ENCODE measurements at places on chromosomes 16 and 17.

DNA sequence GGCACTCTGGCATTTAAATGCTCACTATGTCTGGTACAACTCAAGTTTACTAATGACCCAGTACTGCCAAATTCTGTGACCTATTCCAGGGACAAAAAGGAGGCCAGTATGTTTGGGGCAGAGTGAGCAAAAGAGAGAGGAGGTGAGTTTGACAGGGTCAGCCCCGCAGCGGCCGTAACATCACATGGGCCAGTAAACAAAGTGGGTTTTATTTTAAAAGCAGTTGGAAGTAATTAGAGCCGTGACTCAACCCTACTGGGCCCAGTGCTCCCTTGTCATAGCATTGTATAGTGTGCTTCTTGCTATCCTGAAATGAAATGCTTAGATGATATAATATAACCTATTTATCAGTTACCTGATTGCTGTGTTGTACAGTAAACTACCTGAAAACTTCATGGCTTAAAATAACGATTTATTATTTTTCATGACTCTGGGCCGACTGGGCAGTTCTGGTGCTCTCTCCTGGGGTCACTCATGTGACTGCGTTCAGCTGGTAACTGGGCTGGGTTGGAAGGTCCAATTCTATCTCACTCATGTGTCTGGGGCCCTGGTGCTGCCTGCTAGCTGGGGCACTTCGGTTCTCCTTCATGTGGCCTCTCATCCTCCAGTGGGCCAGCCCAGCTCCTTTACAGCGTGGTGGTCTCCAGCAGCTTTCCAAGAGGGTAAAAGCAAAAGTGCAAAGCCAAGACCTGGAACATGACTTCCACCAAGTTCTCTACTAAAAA is 27.4 kb downstream of the IQCK start:
- no peak for DNase-seq

DNA sequence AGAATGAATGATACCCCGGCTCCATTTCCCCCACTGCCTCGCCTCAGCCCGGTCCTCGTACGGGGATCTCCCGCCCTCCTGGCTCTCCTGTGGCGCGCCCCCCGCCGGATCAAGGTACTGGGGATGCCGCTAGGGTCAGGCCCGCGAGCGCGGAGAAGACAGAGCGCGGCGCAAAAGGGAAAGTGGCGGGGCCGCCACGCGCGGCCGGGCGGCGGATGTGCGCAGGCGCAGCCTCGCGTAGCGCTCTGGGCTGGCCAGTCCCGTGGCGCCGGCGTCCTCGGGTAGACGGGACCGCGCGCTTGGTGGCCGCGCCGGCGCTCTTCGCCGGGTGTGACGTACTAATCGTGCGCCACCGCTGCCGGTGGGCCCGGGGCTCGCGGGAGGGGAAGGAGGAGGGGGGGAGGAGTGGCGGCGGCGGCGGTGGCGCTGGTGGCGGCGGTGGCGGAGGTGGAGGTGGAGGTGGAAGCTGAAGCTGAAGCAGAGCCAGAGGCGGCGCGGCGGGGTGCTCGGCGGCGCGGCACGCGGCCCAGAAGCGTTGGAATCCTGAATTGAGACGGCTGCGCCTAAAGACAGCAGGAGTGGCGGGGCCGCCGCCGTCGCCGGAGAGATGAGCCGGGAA is at the start of gene SENP3:
SENP3 (plus strand) TSS at position 331 of the 619 bp plus-strand sequence. CDS start 1,158 bp downstream, outside the sequence.
- DNase-seq, result peak; percentile 88

- DNase-seq, result peak; percentile 34
Measured at GRCh38 chr17:61139219-61139618, 260.4 kb upstream of the TBX2 start.

DNA sequence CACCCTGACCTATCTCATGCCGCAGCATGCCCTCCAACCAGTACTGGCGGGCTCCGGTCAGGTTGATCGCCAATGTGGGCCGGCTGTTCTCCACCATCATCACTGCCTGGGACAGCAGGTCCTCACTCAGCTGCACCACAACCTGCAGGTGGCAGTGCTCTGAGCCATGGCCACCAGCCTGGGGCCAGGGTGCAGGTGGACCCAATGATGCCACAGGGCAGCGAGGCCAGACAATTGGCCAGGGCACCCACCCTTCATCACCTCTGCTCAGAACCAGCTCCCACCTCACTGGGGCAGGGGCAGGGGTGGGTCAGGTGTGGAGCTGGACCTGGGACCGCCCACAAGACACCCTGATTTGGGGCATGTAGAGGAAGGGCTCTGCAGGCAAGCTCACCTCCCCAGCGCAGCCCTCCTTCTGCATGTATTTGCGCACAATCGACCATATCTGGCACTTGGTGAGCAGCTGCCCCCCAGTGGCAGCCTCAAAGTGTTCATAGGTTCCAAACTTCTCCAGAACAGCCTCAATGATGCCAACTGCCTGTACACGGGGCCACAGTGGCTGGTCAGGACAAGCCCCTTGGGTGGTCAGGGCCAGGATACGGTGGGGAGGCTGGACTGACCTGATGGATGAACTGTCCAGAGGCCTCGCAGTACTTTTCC is 4.2 kb downstream of the MATCAP1 start:
- no peak for DNase-seq

DNA sequence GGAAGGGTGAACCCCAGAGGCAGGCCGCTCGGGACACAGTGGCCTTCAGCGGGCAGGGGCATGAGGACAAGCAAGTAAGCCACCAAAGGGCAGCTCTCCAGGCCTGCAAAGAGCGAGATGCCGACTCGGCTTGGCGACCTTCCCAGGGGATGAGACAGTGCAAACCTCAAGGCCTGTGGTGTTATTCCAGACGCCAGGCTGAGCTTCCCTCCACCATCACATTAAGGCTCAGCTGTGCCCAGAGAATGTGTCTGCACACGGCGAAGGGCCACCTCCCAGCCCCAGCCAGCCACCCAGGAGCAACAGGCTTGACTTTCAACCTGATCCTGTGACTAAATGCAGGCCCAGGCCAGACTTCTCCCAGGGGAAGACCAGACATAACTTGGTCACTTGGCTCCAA is 251.4 kb downstream of the SOX9 start:
- DNase-seq, result no peak

GRCh38 chr17:31877911-31878702 is 19.1 kb upstream of the COPRS start:
- DNase-seq, result no peak

DNA sequence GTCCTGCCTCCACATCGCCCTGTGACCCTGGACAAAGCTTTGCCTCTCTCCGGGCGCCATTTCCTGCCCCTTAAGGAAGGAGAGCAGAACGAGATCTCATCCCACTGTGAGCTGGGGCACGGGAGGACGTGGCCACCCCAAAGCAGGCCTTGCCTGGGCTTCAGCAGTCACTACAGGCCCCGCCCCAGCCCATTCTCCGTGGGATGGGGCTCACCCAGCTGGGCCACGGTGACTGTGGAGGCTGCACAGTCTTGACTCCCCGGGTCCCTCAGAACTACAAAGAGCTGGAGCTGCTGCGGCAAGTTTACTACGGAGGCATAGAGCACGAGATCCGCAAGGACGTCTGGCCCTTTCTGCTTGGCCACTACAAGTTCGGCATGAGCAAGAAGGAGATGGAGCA is 28.2 kb downstream of the MNT start:
- no peak for DNase-seq

DNA sequence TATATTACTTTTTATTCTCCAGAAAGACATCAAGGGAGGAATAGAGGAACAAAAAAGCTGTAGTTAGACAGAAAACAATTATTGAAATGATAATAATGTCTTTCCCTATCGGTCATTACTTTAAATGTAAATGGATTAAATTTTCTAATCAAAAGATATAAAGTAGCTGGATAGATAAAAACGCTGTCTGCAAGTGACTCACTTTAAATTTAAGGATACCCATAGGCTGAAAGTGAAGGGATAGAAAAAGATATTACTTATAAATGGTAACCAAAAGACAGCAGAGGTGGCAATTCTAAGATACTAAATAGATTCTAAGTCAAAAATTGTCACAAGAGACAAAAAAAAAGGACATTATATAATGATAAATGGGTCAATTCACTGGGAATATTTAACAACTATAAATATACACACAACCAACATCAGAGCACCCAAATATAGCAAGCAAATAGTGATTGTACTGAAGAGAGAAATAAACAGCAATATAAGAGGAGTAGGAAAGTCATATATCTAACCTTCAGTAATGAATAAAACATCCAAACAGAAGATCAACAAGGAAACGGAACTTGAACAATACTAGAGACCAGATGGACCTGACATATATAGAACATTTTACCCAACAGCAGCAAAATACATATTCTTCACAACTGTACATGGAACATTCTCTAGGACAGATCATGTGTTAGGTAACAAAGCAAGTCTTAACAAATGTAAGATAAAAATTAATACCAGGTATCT is 116.9 kb downstream of the BRIP1 start:
- no peak for DNase-seq

DNA sequence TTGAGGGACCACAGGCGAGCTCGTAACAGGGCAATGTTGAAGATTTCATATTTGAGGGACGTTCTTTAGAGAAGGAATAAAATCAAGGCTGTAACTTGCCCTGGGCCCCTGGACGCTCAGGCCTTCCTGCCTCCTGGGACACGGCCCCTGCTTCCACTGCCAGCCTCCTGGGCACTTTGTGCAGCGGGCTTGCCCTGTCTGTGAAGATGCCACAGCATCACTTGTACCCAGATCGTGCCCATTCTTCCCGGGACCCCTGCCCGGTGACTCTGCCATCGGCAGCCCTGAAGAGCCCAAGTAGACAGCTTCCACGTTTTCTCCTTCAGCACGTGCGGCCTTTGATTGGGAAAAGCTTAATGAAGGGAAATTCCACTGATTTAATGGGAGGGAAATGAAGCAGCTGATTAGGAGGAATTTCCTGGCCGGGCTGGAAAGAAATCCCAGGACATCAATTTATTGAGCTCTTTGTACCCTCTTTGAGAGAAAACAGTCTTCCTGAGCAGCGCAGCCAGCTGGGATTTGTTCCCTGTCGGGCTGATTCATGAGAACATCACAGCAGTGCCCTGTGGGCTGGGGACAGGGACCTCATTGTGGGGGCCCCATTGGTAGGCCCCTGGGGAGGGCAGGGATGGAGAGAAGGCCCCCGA is 71.5 kb downstream of the CRISPLD2 start:
- no peak for DNase-seq

GRCh38 chr17:68732301-68732749 is 131.2 kb upstream of the FAM20A start:
- no peak for DNase-seq

GRCh38 chr17:47990962-47991731 is 20.2 kb downstream of the CDK5RAP3 start:
- DNase-seq, result no peak

GRCh38 chr16:57245472-57246113 is 534 bp downstream of the ARL2BP start:
- DNase-seq, result peak; percentile 52

GRCh38 chr16:72845322-72846020 is 202.5 kb downstream of the ZFHX3 start:
- no peak for DNase-seq
